ENCODE measurements at places on chromosomes 7 and 10.

GRCh38 chr10:100346351-100346764 lies 675 bp upstream of the SCD start:
- DNase-seq: peak; percentile 53

- no peak for DNase-seq
Measured at GRCh38 chr10:22849077-22849805, 78.6 kb upstream of the ARMC3 start.

DNA sequence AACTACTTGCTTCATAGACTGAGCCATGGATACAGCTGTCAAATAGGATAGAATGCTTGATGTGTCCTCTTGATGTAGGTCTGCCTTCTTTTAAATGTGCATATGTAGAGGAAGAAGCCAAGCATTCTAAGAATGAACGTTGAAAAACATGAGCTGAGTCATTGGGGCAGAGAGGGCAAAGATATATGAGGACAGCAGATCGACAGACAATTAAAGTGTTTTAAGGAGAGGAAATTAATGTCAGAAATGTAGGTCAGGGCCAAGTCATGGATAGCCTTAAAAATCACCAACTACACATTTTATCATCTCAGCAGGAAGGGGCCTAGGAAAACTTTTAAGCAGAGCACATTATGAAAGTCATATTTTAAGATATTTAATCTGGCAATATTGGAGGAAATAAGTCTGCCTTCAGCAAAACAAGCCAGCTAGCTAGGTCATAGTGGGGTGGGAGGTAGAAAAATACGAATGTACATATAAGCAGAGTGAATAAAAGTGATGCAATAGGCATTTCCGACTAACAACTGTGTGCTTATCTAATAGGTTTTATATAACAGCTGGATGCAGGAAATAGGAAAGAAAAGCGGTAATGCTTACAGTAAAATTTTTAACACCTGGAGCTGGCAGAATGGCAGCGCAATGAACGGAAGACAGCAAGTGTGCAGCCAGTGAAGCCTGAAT lies 638.3 kb upstream of the TPK1 start:
- DNase-seq: no peak

DNA sequence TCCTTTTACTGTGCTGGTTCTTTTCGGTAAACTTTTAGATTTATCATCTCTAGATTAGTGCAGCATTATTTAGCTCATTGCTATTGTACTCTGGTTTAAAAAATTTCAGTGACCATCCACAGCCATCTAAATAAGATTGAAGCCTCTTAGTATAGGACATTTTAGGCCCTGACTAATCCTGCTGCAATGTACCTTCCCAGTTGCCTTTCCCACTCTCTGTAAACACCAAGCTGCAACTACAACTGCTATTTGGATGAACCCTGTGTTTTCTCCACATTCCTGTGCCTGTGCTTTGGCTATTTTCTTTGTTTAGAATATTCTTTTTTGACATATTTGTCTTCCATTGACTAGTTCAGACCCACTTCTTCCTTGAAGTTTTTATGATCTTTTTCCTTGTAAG lies 314.6 kb downstream of the AUTS2 start:
- DNase-seq: no peak

GRCh38 chr7:115387137-115387536 lies 465.2 kb downstream of the MDFIC start:
- DNase-seq: no peak

GRCh38 chr10:72659694-72660093 lies 32.2 kb upstream of the MCU start:
- no peak for DNase-seq

DNA sequence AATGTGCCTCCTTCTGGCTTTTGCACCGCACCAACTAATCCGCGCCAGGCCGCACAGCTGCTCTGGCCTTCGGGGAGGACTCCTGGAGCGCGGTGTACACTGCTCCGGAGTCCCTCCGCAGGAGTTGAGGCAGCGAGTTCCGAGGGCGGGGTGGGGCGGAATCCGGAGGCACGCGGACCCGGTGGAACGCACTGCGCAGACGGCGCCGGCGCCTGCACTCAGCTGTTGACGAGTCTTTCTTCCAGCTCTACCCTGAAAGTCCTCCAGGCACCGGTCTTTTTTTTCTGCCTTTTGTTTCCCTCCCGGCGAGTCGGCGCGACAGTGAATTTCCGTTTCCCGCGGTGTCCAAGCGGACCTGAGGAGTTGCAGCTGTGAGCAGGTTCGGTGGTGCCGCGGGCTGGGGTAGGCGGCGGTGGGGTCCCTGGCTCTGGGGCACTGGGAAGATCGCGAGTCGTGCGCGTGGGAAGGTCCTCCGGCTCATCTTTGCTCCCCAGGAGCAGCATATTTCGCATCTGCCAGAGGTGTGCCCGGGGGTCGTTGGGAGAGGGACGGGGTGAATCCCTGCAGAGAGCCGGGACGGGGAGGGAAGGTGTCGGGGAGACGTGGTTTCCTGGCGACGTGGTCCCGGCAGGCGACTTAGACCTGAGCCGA lies 44.1 kb downstream of the SFTPD start:
- DNase-seq: peak; percentile 30

DNA sequence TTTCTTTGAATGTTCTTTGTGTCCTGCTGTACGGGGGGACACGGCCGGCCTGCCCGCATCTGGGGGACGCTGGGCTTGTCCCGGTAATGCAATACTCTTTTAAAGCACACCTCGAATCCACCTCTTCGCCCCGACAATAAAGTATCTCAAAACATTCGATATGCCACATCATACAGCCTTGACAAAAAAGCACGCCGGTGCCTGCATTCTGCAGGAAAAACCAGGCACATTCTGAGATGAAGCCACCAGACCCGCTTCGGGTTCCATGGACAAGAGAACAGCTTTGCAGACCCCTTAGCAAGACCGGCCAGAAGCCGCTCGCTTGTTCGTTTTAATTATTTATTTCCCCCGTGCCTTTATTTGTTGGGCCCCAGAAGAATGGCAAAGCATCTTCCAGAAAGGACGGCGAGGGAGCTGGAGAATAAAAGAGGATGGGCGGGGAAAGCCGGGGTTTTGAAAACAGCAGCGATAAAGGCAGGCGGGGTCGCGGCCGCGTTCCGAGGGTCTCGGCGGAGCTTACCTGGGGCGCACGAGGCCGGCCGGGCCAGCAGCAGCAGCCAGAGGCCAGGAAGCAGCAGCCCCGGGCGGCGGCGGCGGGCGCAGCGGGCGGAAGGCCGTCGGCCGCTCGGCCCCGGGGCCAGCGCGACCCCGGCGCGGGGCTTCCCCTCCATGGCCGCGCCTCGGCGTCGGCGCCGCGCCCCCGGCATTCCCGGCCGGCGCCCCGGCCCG lies 462 bp downstream of the KIAA1549 start:
- no peak for DNase-seq

GRCh38 chr7:34406848-34407530 lies 251.0 kb upstream of the NPSR1 start:
- DNase-seq: no peak

- no peak for DNase-seq
Measured at GRCh38 chr7:49772916-49773217, 571 bp upstream of the VWC2 start.
